H54 (cell line): ENCODE measurements at places on chromosomes 5 and 9.

GRCh38 chr5:126561908-126562307 lies 33.1 kb downstream of the ALDH7A1 start:
- DNase-seq = no peak

GRCh38 chr5:148443241-148443640 lies 59.5 kb downstream of the FBXO38 start:
- DNase-seq = no peak

GRCh38 chr9:107487521-107488374 lies 1.8 kb downstream of the KLF4 start:
- DNase-seq = no peak

GRCh38 chr5:131720714-131721113 lies 76.1 kb downstream of the FNIP1 start:
- no peak for DNase-seq

DNA sequence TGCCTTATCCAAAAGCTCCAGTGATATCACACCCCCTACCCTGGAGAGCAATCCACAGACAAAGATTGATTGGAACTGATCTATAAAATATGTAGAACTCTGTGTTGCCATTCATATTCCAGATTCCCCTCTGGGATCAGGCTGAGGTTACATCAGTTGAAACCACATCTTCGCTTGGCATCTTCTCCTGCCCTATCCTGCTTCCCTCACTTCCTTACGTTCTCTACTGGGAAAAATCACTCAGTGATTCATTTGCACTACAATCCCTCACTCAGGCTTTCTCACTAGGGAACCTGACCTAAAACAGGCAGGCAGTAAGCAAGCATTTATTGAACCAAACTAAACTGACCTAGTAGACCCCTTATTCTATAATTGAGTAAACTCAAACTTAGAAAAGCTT lies 111.7 kb downstream of the ESM1 start:
- no peak for DNase-seq

GRCh38 chr9:135218331-135219225 lies 131.1 kb downstream of the OLFM1 start:
- DNase-seq = no peak

GRCh38 chr5:310516-310915 lies 11.0 kb upstream of the AHRR start:
- DNase-seq = no peak

- DNase-seq = no peak
Measured at GRCh38 chr9:7802666-7803065, 3.1 kb upstream of the DMAC1 start.
